Vagina (tissue), 2 donors: ENCODE measurements at places on chromosomes 7 and 10. TPM values are rescaled to one million over a fixed set of nuclear protein-coding genes. Genes with fewer than 3 reads are reported as not detected.

The IFRD1 gene
- 70.2 TPM for total RNA-seq

The IPMK gene
- 6.1 TPM for total RNA-seq

The CYP26C1 gene
- not detected for total RNA-seq

GRCh38 chr10:112434988-112435619 is 11.6 kb downstream of the ZDHHC6 start:
- H3K4me1 ChIP-seq: no peaks in the 10 kb centered on the region
- no peaks in the 10 kb centered on the region for H3K27me3 ChIP-seq
- H3K27ac ChIP-seq: no peak overlapping the region
- peaks cover 83% of the 10 kb centered on the region for H3K36me3 ChIP-seq
- H3K4me3 ChIP-seq: no peak overlapping the region

DNA sequence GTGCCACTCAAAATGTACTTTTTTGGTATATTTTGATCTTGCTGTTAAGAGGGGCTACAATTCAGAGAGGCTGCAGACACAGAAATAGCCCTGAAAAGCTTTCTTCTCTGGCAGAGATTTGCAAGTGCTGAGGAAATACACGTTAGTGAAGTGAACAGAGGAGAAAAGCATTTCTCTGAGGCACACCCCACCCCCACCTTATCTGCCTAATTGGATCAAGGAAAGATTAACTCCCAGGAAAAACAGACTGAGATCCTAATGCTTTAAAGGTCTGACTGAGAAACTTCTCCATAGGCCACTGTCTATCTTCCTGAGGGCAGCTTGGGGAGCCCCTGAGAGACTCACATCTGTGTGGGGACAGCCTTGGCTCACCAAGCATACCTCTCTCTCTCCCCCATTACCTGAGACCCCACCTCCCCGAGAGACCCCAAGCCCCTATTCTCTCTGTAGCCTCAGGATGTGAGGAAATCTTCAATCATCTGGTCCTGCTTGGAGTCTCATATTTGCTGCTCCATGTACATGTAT is 14.8 kb upstream of the AKR1C3 start:
- H3K4me1 ChIP-seq: peaks cover 8% of the 10 kb centered on the region
- H3K4me3 ChIP-seq: no peak overlapping the region
- H3K27ac ChIP-seq: no peak overlapping the region
- no peak for DNase-seq

DNA sequence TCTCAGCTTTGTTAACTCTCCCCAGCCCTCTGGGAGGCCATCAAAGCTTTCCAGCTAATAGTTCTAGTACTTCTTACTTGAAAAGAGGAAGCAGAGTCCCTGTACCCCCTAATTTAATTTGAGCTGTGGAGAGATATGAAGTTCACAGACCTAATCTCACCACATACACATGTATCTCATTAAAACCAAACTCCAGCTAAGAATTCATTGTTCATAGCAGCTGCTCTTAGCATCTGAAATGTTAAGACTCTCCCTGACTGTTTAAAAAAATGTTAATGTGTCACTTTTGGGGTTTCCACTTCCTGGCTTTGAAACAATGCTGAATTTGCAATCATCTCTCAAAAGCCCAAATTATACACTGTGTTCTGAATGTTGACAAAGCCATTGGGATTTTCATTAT is 16.2 kb upstream of the MRC1 start:
- no peak overlapping the region for H3K27ac ChIP-seq
- H3K4me1 ChIP-seq: no peaks in the 10 kb centered on the region
- no peaks in the 10 kb centered on the region for H3K36me3 ChIP-seq
- H3K4me3 ChIP-seq: no peak overlapping the region

The SPDYE6 gene
- total RNA-seq: not detected

The KCNIP2 gene
- total RNA-seq: 5.9 TPM

The CFAP69 gene
- total RNA-seq: 2.7 TPM

GRCh38 chr7:141300816-141301215 is 227.0 kb downstream of the TMEM178B start:
- no peaks in the 10 kb centered on the region for H3K4me1 ChIP-seq
- H3K4me3 ChIP-seq: no peak overlapping the region
- DNase-seq: no peak
- no peak overlapping the region for H3K27ac ChIP-seq
- no peaks in the 10 kb centered on the region for H3K36me3 ChIP-seq

DNA sequence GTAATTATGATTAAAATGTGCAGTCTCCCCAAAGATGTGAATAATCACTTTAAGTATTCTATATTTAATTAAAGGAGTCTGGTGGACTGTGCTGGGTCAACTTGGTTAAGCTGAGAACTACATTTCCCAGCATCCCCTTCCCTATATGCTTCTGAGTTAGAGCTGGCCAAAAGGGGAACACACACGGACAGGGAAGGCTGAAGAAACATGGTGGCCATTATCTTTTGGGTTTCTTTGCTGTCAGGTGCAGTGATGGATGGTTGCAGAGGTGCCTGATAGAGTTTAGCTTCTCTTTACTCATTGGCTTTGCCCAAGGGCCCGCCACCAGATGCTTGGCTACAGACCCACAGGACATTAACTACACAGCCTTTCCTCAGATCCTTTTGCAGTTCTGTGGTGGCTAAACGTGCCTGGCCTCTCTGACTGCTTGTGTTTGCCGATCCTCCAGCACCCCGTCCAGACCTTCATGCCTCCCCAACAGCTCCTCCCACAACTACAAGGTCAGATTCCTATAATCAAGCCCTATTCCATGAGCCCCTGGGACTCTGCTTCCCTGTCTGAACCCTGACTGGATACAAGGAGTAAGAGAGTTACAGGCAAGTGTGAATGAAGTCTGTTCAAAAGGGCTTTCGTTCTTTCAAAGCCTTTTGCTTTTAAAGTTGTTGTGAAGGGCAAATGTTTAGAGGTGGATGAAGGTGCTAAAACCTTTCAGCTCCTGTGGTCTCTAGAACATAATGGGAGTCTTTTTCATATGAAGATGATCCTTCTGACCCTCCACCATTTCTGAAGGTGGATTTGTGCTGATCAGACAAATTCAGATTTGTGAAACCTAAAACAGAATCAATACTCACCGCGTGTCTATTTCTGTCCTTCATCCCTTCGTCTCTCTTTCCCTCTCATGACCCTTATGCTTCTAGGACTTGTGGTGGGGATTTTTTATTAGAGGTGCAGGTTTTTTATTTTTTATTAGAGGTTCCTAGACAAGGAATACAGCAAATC is 21.5 kb downstream of the BUB3 start:
- no peak overlapping the region for H3K4me3 ChIP-seq
- no peaks in the 10 kb centered on the region for H3K36me3 ChIP-seq
- H3K27me3 ChIP-seq: no peaks in the 10 kb centered on the region
- no peak for DNase-seq

DNA sequence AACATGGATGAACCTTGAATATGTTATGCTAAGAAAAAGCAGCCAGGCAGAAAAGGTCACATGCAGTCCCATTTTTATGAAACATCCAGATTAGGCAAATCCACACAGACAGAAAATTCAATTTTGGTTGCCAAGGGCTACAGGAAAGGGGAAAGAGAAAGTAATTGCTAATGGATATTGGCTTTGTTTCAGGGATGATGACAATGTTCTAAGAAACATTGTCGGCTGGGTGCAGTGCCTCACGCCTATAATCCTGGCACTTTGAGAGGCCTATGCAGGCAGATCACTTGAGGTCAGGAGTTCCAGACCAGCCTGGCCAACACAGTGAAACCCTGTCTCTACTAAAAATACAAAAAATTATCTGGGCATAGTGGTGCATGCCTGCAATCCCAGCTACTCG is 23.0 kb downstream of the ZNF33B start:
- DNase-seq: no peak
- no peak overlapping the region for H3K4me3 ChIP-seq
- H3K4me1 ChIP-seq: no peaks in the 10 kb centered on the region
- H3K27me3 ChIP-seq: no peaks in the 10 kb centered on the region

The SLC39A12 gene
- not detected for total RNA-seq

DNA sequence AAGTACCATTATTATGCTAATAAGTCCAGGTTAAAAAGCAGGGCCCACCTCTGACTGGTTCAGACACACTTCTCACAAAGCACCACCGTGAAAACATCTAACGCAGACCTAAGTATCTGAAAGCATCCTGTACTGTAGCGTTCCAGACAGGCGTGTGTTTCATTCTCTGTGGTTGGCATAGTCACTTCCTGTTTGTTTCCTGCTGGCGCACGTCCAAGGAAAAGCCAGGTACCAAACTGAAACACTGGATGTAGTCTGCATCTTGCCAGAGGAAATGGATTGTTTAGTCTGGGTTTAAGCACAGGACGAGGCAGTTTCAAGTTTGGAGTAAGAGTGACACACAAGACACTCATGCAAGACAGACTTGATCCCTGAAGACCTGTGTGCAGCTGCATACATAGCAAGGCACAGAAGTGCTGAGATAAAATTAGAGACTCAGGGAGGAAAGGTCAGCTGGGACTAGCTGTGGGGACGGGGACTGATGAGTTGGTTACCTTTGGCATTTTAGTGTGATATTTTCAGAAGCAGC is 23.3 kb downstream of the BPGM start:
- peaks cover 12% of the 10 kb centered on the region for H3K4me1 ChIP-seq
- H3K36me3 ChIP-seq: no peaks in the 10 kb centered on the region
- H3K27ac ChIP-seq: no peak overlapping the region

DNA sequence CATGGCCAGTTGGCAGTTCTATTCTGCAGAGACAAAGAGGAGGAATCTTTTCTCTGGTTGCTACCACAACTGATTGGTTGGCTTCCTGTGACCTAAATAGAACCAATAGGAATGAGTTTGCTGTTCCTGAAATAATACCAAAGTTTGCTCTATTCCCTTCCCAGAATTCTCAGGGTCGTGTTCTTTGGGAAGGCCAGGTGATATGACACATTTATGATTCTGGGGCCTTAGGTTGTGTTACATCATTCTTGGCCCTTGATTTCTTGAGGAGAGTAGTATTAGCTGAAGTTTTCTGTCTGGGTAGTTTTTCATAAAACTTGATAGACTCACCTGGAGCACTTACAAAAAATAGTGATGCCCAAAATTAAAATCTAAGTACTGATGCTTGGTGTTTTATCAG is 171.9 kb downstream of the LRRC4 start:
- no peak overlapping the region for H3K27ac ChIP-seq
- no peak for DNase-seq

DNA sequence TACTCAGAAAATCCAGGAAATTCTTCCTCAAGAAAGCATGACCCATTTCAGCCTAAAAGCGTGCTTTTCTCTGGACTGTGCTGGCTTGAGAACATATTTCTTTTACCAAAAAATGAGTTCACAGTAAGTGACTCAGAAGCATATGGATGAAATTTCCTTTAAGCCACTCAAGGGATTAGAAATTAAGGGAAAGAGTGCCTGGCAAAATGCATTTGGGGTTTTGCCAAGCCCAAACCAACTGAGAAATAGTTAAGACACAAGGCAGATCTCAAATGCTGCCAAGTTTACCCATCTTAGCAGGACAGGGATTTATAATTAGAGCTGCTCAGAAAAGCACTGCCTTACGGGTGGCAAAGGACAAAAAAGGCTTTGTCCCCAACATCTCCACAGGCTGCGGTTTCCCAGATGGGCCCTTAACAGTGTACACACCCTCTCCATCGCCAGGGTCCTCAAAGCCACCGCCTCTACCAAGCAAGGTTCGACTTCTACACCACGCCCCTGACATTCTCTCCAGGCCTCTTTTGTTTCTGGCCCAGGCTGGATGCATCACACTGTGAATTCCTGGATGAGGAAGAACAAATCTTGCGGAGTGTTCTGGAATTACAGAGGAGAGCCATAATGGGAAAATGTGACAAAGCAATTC is 30.1 kb upstream of the CDHR3 start:
- H3K4me3 ChIP-seq: no peak overlapping the region

DNA sequence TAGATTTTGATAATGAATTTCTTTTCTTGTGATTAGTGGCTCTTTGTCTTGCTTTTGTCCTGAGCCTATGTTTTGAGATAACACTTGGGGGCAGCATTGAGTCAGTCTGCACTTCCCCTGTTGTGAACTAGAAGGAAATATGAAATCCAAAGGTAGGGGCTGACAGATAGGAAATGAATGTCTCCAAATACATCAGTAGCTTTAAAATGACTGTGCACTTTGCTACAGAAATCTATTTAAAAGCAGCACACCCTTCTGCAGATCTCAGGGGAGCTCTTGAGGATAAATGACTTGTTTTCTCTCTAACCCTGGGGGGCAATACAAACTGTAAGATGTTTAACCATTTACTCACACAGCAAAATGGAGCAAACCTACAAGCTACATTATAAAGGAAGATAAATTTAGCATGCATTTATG is 176.0 kb upstream of the MYO3A start:
- H3K27me3 ChIP-seq: no peaks in the 10 kb centered on the region
- H3K27ac ChIP-seq: no peak overlapping the region
- no peaks in the 10 kb centered on the region for H3K4me1 ChIP-seq
- H3K4me3 ChIP-seq: no peak overlapping the region

- no peak overlapping the region for H3K4me3 ChIP-seq
- peaks cover 42% of the 10 kb centered on the region for H3K4me1 ChIP-seq
- no peak overlapping the region for H3K27ac ChIP-seq
- no peaks in the 10 kb centered on the region for H3K27me3 ChIP-seq
Observed at GRCh38 chr10:104307576-104308438, 30.5 kb downstream of the ITPRIP start.

DNA sequence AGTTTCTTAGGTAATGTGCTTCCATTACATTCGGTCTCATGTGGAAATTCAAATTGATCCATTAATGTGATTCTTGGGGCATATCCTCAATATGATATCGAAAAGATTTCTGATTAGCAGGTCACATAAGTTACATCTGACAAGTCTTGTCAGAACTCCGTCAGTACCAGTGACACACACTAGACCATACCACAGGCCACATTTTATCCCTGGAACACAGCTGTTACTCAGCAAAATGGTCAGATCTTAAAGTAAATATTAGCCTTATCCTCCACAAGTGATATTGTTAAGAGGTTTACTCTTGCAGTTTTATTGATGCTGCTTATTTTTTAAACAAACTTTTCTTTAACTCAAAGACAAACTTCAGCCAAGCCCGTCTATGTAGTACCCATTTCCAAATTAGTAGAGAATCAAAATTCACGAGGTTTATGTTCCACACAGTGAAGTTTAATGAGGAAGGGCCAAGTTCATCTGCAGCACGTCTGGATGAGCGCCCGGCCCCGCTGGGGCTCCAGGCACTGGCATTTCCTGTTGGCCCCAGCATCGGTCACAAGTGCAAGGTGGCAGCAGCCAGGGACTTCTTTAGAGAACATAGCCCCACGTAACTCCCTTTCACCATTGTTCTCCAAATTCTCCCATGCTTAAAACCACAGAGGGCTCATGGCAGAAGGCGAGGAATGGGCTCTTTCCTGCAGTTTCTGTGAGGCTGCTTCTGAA is 132.2 kb downstream of the VIPR2 start:
- DNase-seq: no peak
- H3K36me3 ChIP-seq: no peaks in the 10 kb centered on the region
- H3K27me3 ChIP-seq: no peaks in the 10 kb centered on the region
- peaks cover 53% of the 10 kb centered on the region for H3K4me1 ChIP-seq
- no peak overlapping the region for H3K4me3 ChIP-seq

DNA sequence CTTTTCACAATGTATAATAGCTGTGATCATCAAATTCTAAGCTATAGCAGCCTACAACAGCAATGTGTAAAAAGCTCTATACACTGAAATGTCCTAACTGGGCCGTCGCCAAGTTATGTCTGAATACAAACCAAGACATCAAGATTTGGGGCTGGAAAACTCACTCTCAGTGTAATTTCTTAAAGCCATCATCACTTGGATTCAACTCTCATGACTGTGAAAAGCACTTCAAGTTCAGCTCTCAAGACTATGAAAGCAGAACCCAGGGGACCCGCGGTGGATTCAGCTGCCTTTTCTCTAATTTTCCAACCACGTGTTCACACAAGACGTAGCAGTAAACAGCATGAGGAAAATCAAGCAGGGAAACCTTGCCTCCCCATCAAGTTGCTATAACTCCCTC is 15.8 kb upstream of the ZNRF2 start:
- H3K4me3 ChIP-seq: no peak overlapping the region
- DNase-seq: no peak
- peaks cover 7% of the 10 kb centered on the region for H3K4me1 ChIP-seq
- H3K36me3 ChIP-seq: no peaks in the 10 kb centered on the region
- H3K27me3 ChIP-seq: no peaks in the 10 kb centered on the region
